ENCODE measurements at places on chromosomes 7 and 10.
A peak's percentile ranks its signal among the peaks of the same experiment; 100 is the strongest.

DNA sequence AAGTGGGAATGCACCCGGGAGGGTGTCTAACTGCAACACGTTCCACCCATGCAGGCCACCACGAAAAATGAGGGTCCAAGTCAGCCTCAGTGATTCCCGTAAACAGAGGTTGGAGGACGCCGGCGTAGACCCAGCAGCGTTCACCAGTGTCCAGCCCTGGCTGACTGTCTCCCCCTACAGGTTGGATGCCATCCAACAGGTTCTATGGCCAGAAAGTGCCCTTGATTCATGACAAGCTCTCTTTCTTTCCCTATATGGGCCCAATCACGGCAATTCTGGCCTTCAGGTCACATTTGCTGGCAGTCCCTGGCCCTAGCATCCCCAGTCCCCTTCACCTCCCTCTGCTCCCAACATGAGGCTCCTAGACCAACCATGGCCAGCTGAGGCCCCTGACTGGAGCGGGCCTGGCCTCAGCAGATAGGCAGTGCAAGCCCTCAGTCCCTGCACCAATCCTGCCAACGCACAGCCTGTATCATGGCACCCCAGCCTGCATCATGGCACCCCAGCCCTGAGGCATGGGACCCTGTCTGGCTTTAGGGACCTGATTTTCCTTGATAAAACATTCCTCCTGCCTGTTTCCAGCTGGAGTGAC is 227.4 kb downstream of the GRID1 start:
- no peak for DNase-seq

DNA sequence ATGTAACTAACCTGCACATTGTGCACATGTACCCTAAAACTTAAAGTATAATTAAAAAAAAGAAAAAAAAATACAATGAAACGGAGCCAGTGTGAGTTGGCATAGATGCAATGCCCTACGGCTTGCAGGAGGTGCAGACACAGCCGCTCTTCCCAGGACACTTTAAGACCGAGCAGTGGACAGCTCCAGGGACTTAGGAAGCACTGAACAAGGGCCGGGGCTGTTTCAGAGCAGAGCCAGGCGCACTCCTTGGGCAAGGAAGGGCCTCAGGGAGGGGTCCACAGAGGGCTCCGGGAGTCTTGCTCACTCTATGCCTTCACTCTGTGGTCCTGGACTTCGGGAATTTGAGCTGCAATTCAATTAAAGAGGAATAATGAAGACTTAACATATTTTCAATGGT is 355.3 kb downstream of the TCERG1L start:
- DNase-seq = no peak

- no peak for DNase-seq
These were observed 9.5 kb downstream of the ACTR1A start for GRCh38 chr10:102492983-102493382.

GRCh38 chr10:86687750-86688149 is 19.4 kb downstream of the LDB3 start:
- no peak for DNase-seq

GRCh38 chr10:76649723-76650127 is 987.9 kb downstream of the KCNMA1 start:
- no peak for DNase-seq

DNA sequence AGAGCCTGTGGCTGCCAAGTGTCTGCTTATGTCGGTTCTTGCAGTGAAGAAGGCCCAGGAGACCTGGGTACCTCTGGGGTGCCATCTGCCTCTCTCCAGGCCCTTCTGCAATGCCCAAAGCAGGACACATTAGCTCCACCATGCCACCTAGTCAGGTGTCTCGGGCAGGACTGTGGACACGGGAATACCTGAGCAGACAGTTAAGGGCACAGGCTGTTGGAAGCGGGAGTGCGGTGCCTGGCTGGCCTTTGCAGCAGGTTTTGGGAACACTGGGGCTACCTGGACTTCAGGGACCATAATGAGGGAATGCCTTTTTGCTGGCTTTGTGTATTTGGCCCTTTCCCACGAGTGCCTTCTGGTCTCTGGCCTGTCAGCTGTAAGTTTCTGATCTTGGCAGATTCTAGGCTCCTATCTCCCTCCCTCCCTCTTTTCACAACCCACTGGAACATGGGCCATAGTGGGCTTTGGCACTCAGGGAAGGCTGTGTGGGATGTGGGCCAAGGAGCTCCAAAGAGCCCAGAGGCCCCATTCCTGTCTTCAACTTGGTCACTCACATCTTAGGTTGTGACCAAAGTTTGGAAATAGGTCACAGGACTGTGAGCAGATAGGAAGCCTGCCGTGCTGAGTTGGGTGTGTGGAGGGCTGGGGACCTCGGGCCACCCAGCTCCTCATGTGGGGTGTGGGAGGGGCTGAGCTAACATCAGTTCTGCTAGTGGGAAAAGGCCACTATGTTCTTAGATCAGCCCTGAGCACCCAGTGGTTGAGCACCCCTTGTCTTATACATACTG is 41.5 kb upstream of the CXCL12 start:
- DNase-seq = no peak

DNA sequence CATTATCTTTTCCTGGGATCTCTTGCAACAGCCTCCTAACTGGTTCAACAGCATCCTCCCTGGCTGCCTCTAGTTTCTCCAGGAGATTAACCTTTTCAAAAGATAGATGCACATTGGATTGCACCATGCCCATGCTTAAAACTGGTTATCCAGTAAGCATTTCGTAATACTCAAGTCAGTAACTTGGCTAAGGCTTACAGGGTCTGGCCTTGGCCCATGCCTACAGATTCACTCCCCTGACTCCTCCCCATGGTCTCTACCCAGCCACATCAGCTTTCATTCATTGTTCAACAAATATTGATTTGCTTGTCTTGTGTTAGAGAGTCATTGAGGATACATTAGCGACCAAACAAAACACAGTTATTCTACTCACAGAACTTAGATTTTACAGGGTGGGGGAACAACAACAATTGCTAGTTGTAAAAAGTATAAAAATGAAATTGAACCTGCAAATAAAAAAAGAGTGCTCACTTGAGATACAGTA is 1.8 kb upstream of the KIF20B start:
- no peak for DNase-seq

DNA sequence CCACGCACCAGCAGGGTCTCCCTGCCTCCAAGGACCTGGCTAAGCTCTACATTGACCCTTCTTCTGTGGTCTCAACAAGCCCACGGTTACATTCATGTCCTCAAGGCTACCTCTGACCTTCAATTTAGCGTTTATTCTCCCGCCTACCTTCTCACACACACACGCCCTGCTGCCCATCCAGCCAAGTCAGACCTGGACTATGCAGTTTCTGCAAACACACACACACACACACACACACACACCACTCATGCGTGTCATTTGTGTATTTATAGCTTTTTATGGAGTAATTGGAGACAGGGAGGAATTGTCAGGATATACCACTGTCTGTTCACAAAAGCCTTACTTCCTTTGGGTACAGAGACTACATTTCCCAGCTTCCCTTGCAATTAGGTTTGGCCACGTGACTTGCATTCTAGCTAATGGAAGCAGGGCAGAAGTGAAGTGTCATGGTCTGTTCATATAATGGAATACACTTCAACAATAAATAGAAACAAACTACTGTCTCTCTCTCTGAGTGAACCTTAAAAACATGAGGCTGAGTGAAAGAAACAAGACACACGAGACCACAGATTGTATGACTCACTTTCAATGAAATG is 53.8 kb upstream of the CPXM2 start:
- peak; percentile 37 for DNase-seq

GRCh38 chr10:32959006-32959920 is 1.2 kb upstream of the ITGB1 start:
- no peak for DNase-seq

- no peak for DNase-seq
These were observed 14.0 kb downstream of the C10orf105 start for GRCh38 chr10:71705582-71705981.

DNA sequence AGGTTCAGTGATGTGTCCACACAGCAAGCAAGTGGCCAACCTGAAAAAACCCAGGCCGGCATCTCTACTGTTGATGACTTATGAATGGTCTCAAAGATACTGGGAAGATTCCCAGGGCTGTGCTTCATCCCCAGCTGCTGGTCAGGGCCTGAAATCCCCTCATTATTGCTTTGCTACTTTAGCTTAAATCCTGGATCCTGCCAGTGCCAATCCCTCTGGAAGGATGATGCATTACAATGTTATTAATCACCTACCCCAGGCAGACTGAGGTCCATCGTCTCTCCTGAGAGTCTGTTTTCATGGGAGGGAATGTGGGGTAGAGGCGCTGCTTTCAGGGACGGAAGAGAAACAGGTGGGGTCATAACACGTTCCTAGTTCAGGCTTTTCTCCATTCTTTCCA is 371.6 kb downstream of the RPS24 start:
- DNase-seq = no peak

DNA sequence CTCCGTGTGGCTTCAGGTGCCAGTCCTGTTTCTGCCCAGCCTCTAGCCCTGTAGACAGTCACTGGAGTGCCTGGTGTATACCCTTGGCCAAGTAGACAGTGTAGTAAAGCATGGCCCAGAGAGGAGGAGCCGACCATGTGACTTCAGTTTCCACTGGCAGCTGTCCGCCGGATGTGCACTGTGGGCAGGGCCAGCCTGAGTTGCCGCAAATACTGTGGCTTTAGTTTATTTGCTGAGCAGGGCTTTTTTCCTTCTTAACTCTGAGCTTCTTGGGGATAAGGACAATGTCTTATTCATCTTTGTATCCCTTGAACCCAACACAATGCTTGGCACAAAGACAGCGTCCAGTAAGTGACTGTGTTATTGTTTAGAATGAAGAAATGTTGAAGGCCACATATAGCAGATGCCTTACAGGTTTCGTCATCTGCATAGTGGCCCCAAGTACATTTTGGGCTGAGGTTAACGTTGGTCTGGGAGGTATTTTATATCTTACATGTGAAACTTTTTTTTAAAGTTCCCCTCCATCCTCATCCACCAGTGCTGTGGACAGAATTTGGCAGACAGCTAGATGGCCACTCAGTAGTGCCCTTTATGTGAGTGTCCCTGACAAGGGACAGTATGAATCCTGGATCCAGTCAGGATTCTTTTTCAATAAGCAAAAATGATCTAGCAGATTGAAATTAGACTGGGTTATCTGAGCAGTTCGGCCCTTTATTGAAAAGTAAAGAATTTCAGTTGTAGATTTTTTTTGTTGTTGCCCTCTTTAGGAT is 40.6 kb downstream of the CYP17A1 start:
- DNase-seq = no peak
